Stimulated activated CD4-positive, alpha-beta T cell treated with anti-CD3 and anti-CD28 coated beads, Interleukin-15, amount 100 ng/mL, for 1 hour (primary cell): ENCODE measurements at places on chromosomes 4 and X.

- DNase-seq, result no peak
These were observed 26.9 kb downstream of the FAM241A start for GRCh38 chr4:112172180-112172579.

DNA sequence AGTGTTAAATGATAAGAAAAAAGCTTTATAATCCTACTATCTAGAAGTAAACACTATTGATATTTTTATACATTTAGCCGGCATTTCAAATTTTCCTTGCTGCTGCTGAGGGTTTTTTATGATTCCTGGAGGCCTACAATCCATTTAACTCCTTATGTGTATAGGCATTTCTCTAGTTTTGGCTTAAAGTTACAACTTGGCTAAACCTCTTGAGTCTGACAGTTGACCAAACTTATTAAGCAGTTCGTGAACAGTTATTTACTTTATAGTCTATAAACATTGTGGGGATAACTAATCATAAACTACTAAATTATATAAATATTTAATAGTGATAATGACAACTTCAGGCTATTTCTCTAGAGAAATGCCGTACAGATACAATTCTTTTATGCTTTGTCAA is 141.9 kb downstream of the ADGRL3 start:
- no peak for DNase-seq

DNA sequence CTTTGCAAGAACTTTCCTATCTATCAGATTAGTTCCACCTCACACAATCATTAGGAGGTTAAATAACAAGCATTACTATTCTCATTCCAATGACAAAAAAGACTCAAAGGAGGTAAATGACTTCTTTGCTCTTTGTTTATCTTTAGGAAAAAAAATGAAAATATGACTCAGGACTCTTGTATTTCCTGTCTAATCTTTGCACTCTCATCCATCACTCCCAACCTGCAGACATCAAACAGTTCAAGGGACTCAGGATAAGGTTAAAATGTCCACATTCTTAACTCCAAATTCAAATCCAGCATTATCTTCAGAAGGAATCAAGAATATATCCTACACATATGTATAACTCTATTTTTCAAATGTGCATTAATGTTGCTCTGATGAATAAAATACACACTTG is 139.6 kb downstream of the UNC5C start:
- no peak for DNase-seq

DNA sequence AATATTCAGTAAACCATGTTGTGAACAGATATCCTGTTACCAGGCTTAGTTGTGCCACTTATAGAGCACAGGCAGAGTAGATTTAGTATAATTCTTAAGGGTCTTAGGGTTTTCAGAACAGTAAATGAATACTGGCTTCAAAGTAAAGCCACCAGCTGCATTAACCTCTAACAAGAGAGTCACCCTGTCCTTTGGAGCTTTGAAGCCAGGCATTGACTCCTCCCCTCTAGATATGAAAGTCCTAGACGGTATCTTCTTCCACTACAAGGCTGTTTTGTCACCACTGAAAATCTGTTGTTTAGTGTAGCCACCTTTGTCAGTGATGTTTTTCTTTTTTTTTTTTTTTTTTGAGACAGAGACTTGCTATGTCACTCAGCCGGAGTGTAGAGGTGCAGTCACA is 77.7 kb downstream of the ALPK1 start:
- no peak for DNase-seq

DNA sequence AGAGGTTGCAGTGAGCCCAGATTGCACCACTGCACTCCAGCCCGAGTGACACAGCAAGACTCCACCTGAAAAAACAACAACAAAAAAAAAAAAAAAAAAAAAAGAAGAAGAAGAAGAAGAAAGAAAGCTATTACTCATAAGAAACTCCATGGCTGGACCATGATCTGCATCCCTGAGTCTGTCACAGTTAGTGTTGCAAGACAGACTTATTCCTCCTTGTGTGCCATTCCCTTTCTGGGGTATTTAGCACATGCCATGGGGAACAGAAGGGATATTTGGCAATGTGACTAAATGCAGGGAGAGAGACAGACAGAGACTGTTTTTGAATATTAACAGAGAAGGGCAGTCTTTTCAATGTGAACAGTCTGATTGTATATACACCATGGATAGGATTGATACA is 16.7 kb upstream of the PDS5A start:
- DNase-seq, result no peak

- DNase-seq, result no peak
These were observed 101.6 kb upstream of the JADE1 start for GRCh38 chr4:128707864-128708263.

GRCh38 chr4:152700151-152700550 is 20.4 kb upstream of the TMEM154 start:
- no peak for DNase-seq

GRCh38 chr4:52244848-52245247 is 193.7 kb downstream of the SPATA18 start:
- no peak for DNase-seq

DNA sequence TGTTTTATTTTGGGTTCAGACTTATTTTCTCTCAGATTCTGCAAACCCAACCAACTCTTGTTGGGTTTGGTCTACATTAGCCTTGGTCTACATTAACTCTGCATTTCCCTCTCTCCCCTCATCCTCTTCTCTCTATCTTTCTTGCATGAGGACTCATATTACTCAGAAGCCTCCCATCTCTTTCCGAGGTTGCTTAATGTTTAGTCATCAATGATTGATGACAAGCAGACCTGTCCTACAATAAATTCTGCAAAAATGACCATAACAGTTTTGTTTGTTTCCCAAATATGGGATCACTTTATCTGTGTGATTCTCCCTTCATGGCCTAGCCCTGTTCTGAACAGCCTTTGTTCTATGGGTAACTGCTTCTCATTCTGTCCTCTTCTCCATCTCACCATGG is 75.2 kb downstream of the GABRB1 start:
- DNase-seq, result no peak

DNA sequence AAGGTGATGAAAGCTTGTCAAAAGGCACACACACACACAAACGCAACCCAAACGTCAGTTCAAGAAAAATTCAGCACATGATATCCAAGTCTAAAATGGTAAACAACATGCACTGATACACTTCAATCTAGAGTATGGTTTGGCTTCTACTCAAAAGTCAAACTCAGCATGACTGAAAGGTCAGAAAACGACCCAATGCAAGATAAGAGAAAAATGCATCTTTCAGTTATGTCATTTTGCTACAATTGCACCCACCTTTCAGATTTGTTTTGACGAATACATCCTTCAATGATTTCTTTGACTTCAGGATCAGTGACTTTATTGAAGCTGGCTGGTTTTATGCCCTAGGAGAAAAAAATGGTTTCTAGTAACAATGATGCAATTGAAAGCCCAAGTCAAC is 56.3 kb downstream of the WNK3 start:
- no peak for DNase-seq

GRCh38 chr4:179095585-179096221 is 1653.5 kb upstream of the AGA start:
- no peak for DNase-seq

DNA sequence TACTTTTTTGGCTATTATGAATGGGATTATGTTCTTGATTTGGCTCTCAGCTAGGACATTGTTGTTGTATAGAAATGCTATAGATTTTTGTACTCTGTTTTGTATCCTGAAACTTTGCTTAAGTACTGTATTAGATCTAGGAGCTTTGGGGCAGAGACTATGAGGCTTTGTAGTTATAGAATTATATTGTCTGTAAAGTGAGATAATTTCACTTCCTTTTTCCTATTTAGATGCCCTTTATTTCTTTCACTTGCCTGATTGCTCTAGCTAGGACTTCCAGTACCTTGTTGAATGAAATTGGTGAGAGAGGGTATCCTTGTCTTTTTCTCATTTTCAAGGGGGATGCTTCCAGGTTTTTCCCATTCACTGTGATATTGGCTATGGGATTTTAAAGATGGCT is 28.1 kb downstream of the ADAM29 start:
- DNase-seq, result no peak

GRCh38 chrX:124238268-124238667 is 94.2 kb upstream of the TEX13D start:
- no peak for DNase-seq

DNA sequence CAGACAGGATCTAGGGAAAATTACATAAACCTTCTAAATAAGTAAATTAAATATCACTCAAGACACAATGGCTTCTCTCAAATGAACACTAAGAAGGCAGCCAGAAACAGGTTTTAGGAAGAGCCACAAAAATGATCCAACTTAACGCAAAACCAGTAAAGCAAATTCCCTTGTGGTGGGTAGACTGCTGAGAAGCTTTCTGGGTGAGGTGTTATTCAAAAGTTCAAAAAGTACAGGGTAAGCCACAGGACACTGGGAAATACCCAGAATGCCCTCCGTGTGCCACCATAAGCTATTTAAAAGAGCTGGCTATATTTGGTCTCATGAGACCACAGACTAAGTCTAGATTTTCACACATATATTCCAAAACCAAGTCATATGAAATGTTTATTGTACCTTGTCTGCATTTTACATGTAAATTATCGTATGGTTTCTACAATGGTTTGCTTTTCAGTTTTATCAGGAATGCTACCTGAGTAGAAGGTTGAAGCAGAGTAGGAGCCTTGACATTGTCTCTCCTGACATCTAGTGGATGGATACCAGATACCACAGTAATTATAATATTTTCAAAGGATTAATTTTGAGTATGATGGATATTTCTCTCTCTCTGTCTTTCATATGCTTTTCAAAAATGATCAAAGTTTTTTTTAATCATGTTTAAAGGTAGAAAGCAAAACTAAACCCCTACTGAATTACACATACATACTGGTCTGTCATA is 109.3 kb upstream of the KLHL13 start:
- DNase-seq, result no peak

- DNase-seq, result no peak
These were observed 1.2 kb downstream of the TAF1 start for GRCh38 chrX:71367396-71367795.

DNA sequence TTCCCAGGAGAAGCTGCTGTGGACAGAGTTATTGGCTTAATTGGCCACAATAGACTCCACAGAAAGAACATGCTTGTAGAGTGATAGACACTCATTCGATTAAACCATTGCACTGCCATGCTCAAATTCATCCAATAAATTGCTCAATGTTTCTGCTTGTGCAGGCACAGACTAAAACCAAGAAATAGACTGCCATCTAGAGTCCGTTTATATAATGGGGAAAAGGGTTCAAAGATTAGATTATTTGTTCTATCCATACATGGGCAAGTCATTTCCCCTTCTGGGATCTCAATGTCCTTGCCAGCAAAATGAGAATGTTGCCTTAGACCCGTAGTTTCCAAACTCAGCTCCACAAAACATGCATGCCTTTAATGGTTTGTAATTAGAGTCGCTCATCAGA is 8.7 kb downstream of the SMIM10 start:
- DNase-seq, result no peak

DNA sequence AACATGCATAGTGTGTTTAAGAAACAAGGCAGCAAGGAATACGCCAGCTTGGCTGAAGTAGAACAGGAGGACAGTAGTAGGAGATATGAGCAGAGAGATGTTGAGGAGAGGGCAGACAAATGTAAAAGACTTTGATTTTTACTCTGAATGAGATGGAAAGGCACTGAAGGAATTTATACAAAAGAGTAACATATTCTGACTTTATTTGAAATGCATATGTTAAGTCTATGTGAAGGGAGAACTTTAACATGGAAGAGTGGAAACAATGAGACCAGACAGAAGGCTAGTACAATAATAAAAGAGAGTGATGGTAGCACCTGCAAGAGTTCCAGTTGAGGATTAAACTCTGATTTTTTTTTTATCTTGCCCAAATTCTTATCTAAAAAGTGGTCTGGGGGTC is 176.2 kb upstream of the CENPE start:
- no peak for DNase-seq
